AG04450 (cell line): ENCODE measurements at places on chromosomes 7 and 10.
A peak's percentile ranks its signal among the peaks of the same experiment; 100 is the strongest.

GRCh38 chr10:94216201-94216600, 146.5 kb downstream of the NOC3L start:
- DNase-seq: no peak

DNA sequence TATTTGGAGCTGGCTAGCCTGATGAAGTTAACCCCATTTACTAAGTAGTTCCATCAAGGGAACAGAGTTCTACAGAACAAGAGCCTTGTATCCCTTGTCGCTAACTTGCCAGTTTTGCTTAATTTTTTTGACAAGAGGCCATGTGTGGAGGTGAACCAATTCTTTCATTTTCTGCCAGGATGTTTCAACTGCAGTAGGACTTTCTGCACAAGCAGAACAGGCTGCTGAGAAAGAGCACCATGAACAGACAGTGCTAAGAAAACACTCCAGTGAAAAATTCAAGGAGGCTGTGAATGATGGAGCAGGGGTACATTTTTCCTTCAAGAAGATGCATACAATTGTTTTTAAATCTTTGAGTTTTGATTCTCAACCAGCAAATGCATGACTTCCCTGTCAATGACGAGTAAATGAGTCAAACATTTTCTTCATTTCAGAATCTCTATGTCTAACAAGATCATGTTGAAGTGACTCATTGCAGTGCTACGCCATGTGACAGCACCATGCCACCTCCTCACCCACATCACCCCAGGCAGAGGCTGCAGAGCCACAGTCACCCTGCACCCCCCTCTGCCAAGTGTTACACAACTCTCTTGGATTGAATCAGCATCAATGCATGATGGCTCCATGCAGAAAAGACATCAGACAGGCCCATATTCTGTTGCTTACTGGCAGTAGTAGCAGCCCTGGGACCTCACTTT, 193.1 kb downstream of the COBL start:
- DNase-seq: peak; percentile 38

GRCh38 chr10:12050528-12050927, 7.9 kb upstream of the UPF2 start:
- no peak for DNase-seq

- DNase-seq: no peak
These were observed 102.0 kb upstream of the HDAC9 start for GRCh38 chr7:18393465-18394118.

DNA sequence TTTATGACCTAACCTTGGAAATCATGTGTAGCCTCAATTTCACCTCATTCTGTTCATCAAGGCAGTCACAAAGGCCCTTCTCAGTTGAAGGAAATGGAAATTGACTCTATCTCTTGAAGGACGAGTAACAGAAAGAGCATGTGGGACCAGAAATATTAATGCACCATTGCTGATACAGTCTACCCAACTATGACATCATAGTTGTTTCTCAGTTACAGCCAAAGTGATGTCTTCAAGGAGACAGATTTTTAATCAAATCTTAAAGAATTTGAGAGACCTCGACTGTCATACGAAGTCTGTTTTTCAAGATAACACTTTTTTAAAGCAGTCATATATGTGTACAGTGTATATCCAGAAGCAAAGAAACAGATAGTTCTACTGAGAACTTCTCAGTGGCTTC, 335.7 kb upstream of the PHF14 start:
- no peak for DNase-seq

- DNase-seq: no peak
These were observed 642 bp upstream of the PRKG1 start for GRCh38 chr10:51073453-51074237.

- no peak for DNase-seq
These were observed 64.0 kb downstream of the ZNF33B start for GRCh38 chr10:42574336-42574735.

DNA sequence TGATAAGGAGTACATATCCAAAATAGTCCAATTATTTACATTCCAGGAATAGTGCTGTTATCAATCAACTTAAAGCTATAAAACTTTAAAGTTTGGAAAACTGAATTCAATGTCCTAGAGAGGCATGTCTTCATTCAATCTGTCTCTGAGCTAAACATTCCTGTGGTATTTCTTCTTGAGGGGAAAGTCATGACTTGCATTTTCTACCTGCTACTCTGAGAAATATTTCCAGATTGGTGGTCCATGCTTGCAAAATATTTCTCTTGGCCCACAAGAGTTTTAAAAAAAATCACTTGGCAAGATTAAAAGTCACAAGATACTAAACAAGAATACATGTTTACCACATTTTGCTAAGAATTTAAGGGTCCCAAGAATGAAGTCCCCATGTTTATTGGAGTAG, 63.6 kb upstream of the HGF start:
- DNase-seq: no peak

DNA sequence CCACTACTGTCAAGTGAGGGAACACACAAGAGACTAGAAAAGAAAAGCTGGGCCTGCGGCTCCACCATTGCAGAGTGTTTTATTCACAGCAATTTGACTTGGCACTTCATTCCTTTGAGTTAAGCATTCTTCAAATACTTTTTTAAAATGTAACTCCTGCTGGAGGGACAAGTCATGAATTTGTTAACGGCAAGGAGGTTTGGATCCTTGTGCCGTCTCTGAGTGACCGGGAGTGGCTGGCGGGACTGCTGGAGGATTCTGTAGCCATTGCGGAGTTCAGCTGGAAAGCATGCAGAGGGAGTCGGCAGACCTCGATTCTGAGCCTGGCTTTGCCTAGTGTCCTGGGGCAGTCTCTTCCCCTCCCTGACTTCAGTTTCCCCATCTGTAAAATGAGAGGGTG, 9.8 kb downstream of the HSPA12A start:
- DNase-seq: no peak

DNA sequence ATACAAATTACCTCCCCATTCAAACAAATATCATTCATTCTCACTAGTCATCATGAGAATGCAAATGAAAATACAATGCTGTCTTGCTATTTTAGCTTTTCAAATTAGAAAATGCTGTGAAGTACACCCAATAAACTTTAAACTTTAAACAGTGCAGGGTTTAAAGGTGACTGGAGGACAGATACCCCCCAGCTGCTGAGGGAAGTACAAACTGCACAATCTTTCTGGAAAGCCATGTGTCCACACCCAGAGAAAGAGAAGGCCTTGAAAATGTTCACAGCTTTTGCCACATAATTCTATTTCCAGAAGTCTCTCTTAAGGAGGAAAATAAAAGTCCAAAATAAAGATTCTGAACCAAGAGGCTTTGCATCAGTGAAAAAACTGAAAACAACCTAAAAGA, 56.5 kb downstream of the PIK3AP1 start:
- no peak for DNase-seq

DNA sequence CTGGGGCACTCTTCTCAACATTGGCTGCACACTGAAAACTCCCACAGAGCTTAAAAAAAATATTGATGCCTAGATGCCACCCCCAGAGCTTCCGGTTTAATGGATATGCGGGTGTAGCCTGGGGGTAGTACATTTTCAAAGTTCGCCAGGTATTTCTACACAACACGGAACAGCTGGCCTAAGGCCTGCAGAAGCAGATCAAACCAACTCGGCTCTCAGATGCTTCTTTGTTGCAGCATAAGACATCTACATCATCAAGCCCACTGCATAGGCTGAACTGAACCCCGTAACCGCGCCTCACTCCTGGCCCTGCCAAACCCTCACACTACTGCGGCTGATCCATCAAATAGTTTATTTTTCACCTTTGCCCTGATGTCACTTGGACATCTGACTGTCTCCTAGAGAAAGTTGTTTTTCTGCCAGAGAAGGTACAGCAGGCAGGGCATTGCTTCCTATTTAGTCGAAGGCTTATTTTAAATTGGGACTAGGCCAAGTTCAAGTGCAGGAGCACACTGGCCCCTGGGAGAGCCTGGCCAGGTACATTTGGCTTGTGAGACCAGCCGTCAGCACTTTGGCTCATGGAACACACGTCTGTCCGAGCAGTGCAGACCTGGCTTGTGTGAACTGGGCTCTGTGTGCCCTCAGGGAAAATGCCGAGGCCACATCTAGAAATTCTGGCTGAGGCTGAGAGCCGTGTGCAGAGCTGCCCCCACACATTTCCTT, 113.3 kb downstream of the TACC2 start:
- no peak for DNase-seq

- DNase-seq: no peak
These were observed 43.2 kb upstream of the ACSL5 start for GRCh38 chr10:112330607-112331160.

- no peak for DNase-seq
These were observed 8.8 kb downstream of the PDGFA start for GRCh38 chr7:510782-511281.

DNA sequence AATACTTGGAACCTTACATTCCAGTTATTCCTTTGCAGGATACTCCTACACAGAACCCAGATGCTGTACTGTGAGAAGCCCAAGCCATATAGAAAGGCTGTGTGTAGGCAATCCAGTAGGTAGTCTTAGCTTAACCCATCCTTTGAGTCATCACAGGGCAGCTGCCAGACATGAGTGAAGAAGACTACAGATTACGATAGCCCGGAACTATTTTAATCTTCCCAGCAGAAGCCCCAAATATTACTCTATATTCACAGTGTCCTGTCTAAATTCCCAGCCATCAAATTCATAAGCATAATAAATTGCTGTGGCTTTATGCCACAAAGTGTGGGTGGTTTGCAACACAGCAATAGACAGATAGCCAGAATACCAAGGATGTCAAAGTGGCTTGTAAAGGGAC, 474.1 kb upstream of the STEAP1 start:
- no peak for DNase-seq

GRCh38 chr10:130400890-130401289, 264.7 kb downstream of the GLRX3 start:
- no peak for DNase-seq

DNA sequence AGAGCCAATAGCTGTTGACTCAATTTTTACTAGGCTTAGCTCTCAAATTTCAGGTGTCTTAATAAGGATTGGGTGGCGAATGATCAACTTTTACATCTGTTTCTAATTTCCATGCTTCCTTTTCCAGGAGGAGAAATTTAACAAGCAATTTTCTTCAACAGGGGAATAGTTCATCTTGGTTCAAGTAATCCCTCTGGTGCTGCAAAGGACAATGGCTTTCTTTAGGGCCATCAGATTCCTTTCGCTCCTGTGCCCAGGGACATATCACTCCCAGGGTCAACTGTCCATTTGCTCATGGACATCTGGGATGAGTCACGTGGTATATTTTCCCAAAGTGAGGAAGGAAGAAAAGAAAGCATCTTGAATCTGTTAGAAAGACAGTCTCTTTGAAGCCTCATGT, 313.3 kb downstream of the FRMD4A start:
- no peak for DNase-seq

DNA sequence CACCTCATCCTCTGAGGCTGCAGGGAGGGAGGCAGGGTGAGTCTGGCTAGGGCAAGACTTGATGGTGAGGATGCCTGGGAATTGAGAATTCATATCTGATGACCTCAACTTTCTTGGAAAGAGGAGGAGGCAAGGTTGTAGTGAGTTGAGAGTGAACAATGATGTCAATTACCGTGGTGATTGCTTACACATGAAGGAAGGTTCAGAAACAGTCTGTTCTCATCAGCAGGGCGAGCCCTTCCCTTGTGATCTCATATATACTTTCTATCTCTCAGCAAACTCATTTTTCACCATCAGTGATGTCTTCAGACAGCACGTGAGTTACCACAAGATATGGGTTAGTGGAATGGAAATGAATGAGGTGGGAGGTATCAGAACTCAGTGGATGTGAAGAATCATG, 20.1 kb upstream of the COL13A1 start:
- no peak for DNase-seq

DNA sequence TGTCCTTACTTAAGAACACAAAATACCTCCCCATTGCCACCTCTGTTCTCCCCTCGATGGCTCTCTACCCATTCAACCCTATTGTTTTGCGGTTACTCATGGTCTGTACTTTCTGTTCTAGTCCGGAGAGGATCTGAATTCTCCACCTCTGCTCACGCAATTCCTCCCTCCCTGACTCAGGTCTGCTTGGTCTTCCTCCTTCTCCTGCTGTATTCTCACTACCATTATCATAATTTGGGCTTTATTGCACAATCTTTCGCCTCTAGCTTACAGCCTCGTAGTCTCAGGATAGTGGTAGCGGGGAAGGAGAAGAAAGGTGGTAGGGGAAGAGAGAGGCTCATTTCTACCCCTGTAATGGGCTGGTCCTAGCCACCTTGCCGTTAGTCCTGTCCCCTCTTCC, 35.4 kb upstream of the FAM180A start:
- no peak for DNase-seq

DNA sequence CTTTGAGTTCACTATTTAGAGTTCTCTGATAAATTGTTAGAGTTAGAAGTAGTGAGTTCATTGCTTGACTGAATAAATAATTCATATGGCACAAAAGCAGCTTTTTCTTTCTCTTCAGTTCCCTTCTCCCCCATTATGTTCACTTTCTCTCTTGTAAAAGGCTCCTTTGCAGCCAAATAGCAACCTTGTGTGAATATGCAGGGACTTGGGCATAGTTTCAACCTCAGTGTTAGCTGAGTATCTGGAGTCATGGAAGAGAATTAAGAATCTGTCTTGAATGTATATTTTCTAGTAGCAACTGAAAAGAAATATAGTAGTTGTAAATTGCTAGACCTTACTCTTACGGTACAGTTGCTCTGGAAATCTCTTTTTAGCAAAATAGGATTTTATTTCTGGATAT, 31.9 kb downstream of the ZEB1 start:
- no peak for DNase-seq

DNA sequence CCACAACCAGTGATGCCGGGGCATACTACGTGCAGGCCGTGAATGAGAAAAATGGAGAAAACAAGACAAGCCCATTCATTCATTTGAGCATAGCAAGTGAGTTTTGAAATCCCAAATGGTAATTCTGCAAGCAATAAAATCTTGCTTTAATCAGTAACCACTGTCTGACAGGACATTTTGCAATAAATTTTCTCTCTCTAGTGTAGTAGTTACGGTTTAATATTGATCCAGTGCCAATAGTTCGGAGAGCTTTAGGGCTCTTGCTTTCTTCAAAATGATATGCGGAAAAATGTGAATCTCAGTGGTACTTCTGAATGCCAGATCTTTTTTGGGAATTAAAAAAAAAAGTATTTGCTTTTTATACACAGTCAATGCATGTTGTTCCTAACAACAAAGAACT, 520.4 kb downstream of the SDK1 start:
- no peak for DNase-seq

GRCh38 chr10:45640941-45641340, 31.6 kb downstream of the ZFAND4 start:
- no peak for DNase-seq

DNA sequence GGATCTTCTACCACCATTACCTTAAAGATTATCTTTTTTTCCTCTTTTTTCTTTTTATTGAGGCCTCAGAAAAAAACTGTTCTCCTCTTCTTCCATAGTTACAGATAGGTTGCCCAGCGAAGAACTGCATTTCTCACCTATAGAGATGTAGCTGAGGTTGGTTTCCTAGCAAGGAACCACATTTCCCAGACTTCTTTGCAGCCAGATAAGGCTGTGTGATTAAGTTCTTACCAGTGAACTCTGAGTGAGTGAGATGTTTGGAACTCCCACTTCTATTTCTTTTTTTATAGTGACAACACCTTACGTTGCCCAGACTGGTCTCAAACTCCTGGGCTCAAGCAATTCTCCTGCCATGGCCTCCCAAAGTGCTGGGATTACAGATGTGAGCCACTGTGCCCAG, 5.9 kb upstream of the MCMBP start:
- DNase-seq: no peak
